ENCODE measurements at places on chromosomes 3 and 15.

DNA sequence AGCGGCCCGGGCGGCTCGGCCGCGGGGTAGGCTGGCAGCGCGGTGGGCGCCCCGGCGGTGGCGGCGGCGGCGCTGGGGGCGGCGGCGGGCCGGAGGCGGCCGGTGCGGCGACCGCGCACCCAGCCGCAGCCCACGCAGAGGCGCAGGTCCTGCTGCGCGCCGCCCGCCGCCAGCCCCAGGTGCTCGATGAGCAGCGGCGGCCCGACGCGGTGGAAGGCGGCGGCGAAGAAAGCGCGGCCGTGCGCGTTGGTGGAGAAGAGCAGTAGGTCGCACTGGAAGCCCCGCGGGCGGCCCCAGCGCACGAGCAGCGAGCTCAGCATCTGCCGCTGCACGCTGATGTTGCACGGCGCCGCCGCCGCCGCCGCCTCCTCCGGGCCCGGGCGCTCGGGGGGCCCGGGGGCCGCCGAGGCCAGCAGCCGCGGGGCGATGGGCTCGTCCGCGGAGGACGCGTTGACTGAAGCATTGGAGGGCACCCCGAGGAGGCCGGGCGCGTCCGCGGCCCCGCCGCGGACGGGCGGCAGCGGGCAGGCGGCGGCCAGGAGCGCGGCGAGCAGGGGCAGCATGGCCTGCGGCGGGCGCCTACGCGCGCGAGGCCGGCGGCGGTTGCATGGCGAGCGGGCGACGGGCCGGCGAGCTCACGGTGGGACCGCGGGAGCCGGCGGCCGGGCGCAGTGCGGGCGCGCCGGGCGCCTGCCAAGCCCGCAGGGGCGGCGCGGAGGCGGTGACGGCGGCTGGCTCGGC, 452 bp downstream of the TMEM158 start:
- DNase-seq: no peak

- DNase-seq: peak; percentile 99
Observed at GRCh38 chr3:23685541-23686258, 120.1 kb upstream of the UBE2E1 start.

- DNase-seq: peak; percentile 39
Observed at GRCh38 chr3:11582191-11582968, 61.3 kb downstream of the VGLL4 start.

DNA sequence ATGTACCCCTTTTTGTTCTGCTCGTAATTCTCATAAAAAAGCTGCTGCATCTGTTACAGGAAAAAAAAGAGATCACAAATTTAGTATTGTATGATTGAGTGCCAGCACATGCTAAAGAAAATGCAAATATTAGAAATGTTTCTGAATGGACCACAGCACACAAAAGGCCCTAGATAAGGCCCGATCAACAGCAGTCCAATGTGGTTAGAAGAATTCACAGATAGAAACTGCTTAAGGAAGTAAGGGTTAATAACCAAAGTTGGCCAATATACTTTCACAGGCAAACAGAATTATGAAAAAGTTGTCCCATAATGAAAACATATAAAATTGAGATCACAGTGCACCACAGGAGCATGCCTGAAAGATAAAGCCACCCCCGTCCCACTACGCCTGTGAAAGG, 72.9 kb downstream of the CHSY1 start:
- no peak for DNase-seq

DNA sequence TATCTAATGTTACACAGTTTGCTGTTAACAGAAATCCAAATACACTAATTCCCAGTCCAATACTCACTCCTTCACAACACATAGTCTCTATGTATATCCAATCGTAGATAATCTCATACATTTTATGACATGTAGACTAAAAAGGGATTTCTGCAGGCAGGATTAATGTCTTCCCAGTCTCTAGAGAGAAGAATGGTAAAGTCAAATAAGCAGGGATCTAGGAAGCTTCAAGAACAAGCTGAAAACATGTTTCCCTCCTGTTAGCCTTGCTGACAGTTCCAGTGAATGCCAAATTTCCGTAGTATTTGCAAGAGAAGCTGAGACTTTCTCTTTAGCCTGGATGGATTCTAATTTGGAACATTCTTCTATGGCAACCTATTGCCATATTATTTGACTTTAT, 500.1 kb downstream of the IGSF11 start:
- no peak for DNase-seq

Data from bronchial epithelial cell (primary cell).